ENCODE measurements at places on chromosomes 16 and 17.

DNA sequence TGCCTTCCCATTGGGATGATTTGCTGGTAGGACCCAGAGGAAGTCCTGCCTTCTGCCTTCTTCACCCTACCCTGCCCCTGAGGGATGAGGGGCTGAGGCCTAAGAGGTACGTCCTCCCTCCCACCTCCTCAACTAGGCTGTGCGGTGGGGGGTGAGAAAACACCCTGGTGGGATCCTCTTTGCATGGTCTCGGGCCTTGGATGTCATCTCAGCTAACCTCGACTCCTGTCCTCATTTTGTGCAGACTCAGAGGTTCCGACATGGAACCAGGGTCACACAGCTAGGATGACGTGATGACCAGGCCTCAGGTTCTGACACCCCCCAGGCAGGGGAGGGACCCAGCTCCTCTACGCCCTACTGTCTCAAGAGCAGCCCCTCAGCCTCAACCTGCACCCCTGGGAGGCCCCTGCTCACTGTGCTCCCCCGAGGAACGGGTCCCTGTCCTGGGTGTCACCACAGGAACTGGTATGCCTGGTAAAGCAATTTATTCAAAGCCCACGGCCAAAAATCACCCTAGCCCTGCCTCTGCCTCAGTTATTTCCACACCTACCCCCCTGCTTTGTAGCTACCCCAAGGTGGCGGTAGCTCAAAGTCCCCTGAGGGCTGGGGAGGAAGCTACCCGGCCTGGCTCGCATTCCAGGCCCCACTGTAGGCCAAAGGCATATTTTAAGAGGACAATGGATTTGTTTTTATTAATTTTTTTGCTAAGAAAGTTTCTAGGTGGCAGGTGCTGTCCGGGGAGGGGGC lies 17.5 kb downstream of the UNC13D start:
- DNase-seq = no peak

DNA sequence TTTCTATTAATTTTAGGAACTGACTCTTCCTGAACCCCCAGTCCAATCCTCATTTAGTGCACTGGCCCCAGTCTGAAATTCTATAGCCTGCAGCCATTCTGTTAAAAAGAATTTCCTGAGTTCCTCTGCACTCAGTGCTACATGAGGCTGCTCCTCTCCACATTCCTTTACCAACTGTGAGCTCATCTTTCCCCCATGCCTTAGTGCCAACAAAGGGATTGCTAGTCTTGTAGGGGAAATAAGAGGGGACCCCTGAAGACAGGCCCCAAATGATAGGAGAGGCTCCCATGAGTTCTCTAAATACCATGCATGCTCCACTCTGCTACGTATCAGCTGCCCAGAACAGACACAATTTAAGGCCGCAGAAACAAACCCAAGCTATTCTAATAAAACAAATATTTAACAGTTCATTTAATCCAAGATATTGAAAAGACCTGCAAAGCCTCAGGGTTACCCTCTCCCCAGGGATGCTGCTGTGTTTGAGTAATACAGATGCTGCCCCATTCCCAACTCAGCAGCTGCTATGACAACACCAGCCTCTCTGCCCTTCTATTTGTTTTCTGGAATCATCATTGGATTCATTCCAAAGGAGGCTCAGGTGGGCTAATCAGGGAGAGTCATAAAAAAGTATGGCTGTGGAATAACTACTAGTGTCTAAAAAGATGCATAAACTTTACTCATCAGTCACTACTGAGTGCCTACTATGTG lies 228.5 kb downstream of the TOX3 start:
- DNase-seq = no peak

DNA sequence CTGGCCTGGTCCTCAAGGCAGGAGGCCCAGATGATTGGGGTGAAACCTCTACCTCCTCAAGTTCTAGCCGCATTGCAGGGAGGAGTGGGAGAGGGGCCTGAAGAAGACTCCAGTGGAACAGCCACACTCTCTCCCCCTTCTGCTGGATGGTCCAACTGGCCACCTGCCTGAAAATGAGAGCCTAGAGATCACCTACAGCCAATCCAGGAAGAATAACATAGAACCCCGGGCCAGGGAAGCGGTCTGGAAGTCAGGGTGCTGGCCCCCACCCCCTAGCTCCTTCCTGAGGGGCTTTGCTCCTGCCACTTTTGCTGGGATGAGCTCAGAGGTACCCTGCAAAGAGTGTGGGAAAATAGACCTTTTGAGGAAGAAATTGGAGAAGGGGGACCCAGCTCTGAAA lies 1.8 kb downstream of the SLC6A2 start:
- DNase-seq = no peak

DNA sequence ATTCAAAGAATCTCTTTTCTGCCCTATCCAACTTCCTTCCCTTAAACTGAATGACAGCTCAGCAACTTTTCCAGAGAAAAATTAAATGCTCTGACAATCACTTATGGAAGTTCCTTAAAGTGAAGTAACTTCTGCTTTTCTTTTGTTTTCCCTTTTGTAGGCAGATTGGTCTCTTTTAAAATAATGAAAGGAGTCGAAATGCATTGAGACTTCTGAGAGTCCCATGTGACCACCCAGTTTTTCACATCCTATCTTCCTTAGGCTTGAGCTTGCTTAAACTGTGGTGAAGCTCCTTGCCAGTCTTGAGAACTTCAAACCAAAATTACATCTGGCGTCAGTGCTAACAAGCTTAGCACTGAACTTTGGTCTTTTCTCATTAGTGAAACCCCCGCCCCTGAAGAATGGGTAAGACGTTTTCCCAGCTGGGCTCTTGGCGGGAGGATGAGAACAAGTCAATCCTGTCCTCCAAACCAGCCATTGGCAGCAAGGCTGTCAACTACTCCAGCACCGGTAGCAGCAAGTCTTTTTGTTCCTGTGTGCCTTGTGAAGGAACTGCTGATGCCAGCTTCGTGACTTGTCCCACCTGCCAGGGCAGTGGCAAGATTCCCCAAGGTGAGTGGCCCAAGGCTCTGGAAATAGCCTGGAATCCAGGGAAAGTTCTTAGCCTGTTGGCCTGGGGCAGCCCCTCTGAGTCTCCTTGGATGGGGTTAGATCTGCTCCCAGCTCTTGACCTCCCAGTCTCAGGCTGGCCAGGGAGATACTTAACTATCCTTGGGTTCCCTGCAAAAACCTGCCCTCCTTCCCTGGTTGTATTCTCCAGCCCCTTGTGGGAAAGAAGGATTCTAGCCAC lies 1.2 kb downstream of the TMEM106A start:
- no peak for DNase-seq

DNA sequence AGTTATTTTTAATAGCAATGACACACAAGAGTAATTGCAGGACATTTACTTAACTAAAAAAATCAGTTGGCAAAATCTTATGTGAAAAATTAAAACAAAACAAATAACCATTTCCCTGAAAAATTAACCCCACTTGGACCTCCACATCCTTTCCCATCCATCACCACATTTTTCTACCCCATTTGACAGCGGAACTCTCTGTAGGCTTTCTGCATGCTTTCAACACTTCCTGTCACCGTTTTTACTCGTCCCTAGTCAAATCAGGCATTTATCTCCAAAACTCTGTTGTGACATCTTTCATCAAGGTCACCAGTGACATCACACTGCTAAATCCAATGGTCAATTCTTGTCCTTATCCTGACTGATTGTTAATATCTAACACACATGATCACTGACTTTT lies 27.5 kb downstream of the KCNJ16 start:
- DNase-seq = no peak

- DNase-seq = no peak
Measured at GRCh38 chr16:65964752-65965151, 401.7 kb upstream of the CDH5 start.

DNA sequence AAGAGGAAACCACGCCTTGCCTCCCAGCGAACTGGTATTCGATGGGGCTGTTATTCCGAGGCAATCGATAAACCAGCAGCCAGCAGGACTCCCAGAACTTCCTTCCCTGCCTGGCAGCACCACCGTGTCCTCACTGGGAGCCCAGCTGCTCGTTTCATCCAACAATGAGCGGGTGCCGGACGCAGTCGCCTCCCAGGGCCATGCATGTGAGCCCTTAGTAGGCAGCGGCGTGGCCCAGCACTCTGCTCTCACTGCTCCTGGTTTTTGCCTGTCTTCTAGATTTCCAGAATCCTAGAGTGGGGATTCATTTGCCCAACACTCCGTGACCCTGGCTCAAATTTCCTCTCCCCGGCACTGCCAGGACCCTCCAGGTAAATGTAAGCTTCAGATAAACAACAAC lies 29.1 kb upstream of the RASD1 start:
- no peak for DNase-seq

DNA sequence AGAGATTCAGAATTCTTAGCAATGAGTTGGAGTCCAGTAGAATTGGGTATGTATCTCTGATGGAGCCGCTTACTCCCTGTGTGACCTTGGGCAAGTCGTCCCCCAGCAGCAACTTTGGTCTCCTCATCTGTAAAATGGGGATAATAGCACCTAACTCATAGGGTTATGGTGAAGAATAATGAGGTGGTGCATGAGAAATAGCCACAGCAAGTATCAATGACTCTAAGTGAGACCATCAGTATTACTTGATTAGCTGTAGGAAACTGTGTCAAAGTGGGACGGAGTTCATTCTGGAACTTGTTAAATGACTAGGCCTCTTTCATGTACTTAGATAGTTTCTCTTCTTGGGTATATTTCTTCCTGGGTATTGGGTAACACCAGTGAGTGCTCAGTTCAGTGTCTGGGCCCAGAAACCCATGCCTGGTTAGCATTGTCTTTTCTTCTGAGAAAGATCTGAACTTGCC lies 6.4 kb downstream of the PRKCB start:
- no peak for DNase-seq

GRCh38 chr17:43655693-43656255 lies 5.9 kb downstream of the MEOX1 start:
- no peak for DNase-seq

DNA sequence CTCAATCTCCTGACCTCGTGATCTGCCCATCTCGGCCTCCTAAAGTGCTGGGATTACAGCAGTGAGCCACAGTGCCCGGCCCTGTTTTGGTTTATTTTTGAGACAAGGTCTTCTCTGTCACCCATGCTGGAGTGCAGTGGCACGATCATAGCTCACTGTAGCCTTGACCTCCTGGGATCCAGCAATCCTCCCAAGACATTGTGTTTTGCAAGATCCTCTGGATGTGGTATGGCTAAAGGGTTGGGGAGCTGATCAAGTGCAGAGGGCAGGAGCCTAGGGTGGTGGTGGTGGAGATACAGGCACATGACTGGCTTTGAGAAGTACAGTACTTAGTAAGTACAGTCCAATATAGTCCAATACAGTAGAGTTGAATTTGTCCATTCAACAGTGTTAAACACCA lies 16.6 kb upstream of the TNS4 start:
- DNase-seq = no peak

GRCh38 chr17:4811471-4811870 lies 4.5 kb downstream of the PLD2 start:
- DNase-seq = no peak

DNA sequence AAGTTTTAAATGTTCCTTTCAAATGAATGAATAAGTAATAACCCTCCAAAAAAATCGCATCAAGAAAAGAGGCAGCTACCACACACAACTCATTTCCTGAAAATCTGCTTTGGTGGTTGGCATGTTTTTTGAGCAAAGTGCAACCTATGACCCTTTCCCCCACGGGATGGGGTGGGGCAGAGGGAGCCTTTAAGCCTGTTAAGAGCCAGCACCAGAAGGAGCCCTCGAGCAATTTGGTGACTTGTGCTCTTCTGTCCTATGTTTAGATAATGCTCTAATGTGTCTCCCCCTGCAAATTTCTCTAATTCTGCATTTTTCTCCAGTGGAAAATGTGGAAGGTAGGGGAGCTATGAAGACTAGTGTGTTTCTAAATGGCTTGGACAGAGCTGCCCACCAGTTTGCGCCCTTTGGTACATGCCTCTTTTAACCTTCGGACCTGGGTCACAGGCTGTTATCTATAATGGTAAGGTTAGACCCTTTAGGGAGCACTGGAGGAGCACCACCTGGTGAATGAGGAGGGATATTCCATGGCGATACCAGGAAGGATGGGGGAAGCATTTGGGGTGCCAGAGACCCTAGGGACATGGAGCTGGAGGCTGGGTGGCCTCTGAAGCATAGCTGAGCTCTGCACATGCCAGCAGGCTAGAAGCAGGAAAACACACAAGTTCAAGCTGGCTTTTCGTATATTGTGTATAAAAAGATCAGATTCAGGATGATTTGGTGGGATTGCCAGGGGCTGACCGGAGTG lies 1.6 kb downstream of the PYCARD start:
- no peak for DNase-seq

GRCh38 chr16:83842756-83843507 lies 35.2 kb downstream of the HSBP1 start:
- no peak for DNase-seq

DNA sequence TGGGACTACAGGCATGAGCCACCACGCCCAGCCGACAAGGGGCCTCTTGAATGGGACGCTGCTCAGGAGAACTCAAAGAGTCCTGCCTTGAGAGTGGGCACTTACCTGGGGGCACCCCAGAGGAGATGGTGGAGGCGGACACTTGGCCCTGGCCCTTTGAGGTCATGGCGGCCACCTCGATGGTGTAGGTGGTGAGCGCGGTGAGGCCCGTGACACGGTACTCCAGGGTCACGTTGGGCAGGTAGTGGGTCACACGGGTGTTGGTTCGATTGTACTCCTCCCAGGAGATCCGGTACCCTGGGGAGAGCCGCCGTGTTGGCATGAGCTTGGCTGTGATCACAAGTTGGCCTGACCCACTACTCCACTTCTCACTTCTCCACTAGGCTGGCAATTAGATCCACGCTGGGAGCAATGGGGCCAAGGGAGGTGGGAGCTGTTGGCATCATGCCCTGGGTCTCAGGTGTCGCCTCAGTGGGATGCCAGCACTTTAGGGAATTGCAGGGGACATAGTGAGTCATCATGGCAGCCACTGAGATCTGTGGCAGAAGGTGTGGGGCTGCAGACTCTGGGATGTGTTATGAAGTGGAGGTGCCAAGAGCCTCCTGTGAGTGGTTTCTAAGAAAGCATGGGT lies 89.2 kb upstream of the CDC42EP4 start:
- no peak for DNase-seq

DNA sequence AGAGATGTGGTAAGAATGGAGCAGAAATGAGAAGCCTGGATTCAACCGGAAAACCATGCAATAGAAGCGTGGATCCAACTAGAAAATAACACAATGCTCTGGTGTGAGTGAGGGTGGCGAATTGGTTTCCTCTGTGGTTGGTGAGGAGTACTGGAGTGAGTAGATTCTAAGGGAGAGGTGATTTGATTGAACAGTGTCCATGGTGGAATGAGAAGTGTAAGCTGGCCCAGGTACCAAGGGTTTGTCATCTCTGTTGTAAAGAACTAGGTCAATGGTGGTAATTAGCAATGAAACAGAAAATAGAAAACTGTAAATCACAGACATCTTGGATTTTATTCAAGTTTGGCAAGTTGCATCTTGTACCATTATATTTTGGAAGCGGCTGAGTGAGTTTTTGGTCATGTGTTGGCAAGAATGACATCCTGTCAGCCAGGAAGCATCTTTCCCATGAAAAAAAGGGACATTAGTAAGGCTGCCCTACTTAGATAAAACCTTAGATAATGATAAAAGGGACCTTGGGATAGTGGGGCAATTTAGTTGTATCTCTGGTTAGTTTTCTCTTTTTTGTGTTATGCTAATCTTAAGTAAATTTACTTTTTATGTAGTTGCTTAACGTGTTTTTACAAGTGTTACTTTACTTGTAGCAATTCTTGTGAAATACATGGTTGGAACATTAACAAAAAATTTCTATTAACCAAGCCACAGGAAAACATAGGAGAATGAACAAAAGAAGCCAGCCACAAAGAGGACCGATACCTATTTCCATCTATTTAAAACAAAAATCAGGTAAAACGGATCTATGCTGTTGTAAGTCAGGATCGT lies 20.9 kb downstream of the HSD17B2 start:
- no peak for DNase-seq

GRCh38 chr16:50585331-50585776 lies 37.2 kb downstream of the NKD1 start:
- no peak for DNase-seq
